GM12865 (cell line): ENCODE measurements at places on chromosomes 3 and 15.

GRCh38 chr15:20646529-20647142 is 105.0 kb upstream of the GOLGA6L6 start:
- no peak for DNase-seq

- no peak for DNase-seq
Measured at GRCh38 chr3:179147514-179147872, 664 bp upstream of the PIK3CA start.

GRCh38 chr3:24503616-24504113 is 9.0 kb upstream of the THRB start:
- DNase-seq, result peak; percentile 51

- DNase-seq, result no peak
Measured at GRCh38 chr3:10557250-10557649, 51.9 kb upstream of the ATP2B2 start.

DNA sequence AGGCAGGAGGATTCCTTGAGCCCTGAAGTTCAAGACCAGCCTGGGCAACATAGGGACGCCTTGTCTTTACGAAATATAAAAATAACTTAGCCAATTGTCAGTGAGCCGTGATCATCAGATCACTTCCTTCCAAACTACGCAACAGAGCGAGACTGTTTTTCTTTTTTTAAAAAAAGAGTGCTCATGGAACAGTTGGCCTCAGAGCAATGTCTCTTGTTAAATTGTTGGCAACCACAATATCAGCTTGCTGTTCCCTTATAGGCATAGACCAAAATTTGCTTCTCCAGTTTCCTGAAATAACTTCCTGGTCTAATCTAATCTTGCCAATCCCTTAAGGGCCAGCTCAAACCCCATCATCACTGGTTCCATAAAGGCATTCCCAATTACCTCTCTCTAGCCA is 93.3 kb upstream of the SLC4A7 start:
- no peak for DNase-seq

GRCh38 chr3:72101494-72101893 is 316.5 kb upstream of the PROK2 start:
- DNase-seq, result no peak

DNA sequence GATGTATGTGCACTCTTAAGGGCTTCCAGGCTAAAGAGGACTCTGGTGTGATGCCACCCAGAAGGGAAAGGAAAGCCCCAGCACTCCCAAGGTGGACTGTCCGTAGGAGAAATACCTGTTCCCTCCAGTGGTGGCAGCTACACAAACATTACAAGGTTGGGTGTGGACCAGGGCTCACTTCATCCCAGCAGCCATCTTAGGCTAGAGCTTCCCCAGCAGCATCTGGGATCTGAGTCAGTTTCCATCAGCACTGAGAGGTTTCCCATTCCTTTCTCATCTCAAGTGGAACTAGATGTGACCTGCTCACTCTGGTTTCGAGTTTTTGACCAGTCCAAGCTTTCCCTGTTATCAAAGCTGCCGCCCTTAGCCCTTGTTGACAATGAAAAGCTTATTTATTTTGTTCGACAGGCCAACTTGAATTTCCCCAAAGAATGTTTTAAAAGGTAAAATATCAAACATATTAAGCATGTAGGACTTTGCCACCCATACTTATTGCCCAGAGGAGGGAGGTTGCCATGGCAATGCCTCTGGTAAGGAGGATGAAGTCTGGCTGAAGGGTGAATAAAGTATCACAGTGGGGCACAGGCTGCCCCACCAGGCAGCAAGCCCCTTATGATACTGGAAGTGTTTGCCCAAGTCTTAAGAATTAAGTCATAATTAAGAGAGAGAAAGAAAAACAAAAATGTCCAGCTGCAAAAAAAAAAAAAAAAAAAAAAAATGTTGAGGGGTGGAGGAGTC is 28.9 kb downstream of the CLDN18 start:
- no peak for DNase-seq

DNA sequence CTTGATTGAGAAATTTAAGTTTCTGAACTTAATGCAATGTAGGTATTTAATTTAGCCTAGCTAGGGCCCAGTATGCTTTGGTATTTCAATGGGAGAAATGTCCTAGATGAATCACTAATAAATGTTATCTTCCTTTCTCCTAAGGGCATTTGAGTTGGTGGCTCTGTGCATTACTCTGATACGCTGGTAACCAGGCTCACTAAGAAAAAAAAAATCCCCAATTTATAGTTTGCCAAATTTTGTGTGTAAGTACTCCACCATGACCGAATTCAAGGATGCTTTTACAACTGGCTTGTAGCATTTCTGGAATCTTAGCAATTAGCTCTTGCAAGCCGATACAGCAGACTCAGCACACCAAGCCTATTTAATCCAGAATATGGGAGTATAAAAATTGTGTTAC is 94.6 kb upstream of the LPP start:
- DNase-seq, result no peak

- DNase-seq, result no peak
Measured at GRCh38 chr15:78290222-78290621, 9.2 kb downstream of the SKIC8 start.

DNA sequence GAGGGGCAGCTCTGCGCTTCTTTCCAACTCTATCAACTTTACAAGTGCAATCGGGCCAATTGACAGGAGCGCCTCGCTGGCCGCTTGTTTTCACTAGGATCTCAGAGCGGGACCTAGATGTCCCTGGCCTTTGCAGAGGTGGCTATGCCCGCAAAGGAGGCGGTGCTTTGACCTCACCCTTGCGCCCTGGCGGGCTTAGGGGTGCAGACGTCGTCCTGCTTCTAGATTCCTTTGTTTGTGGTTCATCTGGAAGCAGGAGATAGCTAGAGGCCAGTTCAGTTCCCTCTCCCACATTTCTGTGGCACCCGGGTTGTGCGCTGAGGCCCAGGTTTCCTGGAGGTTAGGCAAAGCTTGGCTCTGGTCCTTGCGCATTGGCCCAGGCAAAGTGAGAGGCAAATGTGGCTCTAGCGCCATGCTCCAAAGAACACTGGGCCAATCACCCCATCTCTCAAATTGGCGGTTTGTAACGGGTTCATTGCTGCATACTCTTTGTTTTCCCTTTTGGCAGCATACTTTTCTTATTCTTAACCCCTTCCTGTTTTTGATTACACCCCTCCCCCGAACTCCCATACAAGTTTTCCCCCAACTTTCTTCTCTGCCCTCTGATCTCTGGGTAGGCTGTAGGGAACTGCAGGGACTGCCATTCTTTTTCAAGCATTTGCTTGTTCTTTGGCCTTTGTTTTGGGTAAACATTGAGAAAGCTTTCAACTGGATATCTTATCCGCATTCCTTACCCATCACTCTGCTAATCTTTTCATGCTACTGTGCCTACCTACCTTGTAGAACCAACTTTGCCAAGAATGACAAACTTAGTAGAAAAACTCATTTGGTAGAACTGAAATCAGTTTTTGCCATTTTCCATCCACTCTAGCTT is 1.4 kb downstream of the PPM1L start:
- no peak for DNase-seq

DNA sequence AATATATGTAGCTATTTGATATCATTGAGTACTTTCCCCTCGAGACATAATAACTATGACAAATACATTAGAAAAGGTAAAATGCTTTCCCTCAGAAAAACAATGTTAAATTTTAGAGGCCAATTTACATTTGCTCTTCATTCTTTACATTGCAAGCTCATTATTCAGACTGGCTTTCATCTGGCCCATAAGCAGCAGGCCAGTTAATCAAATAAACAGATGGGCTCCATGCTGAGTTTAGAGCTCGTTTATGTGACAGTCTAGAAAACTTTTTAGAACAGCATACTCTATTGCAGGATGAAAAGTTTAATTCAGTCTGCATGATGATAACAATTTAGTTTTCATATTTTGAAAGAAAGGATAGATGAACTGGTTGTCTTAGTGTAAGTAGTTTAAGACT is 150.6 kb downstream of the DUT start:
- DNase-seq, result no peak

DNA sequence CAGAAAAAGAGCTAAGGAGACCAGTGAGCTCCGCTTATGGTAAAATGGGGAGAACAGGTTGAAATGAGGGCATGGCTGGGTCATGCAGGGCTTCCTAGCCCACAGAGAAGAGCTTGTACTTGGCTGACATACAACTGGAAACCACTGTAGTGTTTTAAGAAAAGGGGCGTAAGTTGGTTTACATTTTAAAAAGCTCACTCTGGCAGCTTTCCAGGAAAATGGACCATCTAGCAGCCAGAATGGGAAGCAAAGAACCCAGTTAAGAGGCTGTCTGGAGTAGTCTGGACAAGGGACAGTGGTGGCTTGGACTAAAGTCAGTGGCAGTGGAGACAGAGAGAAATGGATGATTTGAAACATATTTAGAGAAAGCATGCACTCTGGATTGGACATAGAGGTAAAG is 1.9 kb downstream of the MORC1 start:
- DNase-seq, result no peak

DNA sequence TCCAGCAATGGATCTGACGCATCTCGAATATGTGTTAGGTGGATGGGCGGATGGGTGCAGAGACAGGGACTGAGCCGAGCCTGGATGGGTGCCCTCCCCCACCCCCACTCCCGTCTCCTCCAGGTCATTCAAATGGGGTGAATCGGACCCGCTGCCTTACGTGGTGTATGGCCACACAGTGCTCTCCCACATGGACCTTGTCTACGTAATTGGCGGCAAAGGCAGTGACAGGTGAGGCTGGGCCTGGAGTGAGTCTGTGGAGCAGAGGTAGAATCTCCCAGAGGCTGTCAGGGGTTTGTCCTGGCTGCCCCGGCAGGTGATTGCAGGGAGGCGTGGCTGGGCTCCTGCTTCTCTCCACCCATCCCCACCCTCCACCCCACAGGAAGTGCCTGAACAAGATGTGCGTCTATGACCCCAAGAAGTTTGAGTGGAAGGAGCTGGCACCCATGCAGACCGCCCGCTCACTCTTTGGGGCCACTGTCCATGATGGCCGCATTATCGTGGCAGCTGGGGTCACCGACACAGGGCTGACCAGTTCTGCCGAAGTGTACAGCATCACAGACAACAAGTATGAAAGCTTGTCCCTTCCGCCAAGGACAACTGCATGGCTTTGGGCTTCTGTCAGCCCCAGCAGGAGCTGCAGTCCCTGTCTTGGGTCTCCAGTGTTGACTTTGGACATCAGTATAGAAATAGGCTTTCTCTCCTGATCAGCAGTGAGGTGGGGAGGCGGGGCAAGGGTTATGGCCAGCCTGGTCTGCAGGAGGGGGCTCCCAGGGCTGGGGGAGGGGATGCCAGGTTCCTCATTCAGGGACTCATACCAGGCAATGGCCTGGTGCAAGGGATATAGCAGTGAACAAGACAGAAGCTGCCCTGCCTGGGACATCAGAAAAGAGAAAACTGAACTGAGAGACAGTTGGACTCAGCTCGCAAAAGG is 3.4 kb downstream of the KLHL40 start:
- no peak for DNase-seq

DNA sequence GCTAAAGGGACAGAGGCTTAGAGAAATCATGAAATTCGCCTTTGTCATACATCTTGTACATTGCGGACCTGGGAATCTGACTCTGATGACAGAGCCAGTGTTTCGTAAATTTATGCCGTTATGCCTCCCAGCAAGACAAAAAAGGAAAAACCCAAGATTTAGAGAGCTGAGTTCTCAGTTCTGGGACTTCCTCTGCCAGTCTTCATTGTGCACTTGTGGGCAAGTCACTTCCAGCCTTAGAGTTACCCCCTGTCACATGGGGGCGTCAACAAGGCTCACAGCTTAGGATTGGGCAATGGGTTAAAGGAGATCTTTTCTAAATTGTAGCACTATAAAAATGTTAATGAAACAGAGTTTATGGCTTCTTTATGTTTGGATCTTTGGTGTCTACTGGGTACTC is 41.9 kb upstream of the MITF start:
- DNase-seq, result no peak

DNA sequence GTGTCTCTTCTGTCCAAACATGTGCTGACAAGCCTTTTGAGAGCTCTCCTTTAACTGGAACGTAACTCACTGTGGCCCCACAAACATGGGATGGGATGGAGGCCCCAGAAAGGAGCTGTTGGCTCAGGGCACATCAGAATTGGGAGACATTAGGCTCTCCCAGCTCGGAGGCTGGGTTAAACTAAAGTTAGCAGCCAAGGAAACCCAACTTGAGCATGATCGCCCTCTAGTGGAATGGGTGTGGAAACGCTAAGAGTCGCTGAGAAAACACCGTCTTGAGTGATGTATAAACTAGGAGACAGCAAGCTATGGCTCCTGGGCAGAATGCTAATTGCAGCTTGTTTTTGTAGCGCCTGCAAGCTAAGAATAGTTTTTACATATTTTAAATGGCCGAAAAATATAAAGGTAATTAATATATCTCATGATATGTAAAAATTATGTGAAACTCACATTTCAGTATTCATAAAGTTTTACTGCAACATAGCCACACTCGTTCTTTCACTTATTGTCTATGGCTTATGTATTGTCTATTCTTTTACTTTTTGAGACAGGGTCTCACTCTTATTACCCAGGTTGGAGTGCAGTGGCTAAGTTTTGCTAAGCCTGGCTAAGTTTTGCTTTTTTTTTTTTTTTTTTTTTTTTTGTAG is 138.8 kb upstream of the HACD2 start:
- DNase-seq, result peak; percentile 73

GRCh38 chr3:13564751-13565560 is 16.0 kb downstream of the FBLN2 start:
- no peak for DNase-seq

- peak; percentile 83 for DNase-seq
Measured at GRCh38 chr3:23162934-23163333, 40.2 kb upstream of the UBE2E2 start.

DNA sequence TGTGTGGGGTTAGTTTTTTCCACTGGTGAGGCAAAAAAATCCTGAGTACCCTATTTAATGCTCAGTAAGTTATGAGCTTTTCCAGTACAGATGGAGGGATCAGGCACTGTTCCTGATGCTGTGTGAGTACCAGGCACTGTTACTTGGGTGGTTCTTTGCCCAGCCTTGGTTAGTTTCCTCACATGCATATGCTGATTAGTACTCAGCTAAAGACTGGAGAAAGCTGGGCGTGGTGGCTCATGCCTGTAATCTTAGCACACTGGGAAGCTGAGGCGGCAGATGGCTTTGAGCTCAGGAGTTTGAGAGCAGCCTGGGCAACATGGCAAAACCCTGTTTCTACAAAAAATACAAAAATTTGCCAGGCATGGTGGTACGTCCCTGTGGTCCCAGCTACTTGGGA is 210.3 kb upstream of the SGO1 start:
- no peak for DNase-seq

DNA sequence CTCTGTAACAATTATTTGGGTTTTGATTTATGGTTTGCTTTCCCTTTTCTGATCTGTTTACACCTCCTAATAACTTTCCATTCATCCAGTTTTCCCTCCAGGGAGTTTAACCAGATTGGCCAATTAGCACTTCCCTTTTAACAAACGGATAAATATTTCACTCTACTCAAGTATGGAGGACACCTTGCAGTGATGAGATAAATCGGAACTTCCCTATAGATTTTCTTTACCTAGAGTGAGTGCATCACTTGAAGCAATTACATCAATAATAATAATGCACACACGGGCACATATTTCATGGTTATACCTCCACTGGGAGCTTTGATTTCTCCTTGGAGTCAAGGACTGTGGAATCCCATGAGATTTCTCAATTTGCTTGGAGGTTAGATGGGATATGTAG is 239.1 kb upstream of the CFAP20DC start:
- no peak for DNase-seq

DNA sequence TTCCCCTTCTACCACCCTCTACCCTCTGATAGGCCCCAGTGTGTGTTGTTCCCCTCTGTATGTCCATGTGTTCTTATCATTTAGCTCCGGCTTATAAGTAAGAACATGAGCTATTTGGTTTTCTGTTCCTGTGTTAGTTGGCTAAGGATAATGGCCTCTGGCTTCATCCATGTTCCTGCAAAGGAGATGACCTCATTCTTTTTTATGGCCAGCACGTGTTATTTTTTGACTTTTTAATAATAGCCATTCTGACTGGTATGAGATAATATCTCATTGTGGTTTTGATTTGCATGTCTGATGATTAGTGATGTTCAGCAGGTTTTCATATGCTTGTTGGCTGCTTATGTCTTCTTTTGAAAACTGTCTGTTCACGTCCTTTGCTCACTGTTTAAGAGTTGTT is 63.1 kb upstream of the NPHP3 start:
- DNase-seq, result no peak
